ENCODE measurements at places on chromosomes 5 and 9.

- DNase-seq, result peak; percentile 51
Measured at GRCh38 chr5:14264605-14265316, 121.6 kb downstream of the TRIO start.

DNA sequence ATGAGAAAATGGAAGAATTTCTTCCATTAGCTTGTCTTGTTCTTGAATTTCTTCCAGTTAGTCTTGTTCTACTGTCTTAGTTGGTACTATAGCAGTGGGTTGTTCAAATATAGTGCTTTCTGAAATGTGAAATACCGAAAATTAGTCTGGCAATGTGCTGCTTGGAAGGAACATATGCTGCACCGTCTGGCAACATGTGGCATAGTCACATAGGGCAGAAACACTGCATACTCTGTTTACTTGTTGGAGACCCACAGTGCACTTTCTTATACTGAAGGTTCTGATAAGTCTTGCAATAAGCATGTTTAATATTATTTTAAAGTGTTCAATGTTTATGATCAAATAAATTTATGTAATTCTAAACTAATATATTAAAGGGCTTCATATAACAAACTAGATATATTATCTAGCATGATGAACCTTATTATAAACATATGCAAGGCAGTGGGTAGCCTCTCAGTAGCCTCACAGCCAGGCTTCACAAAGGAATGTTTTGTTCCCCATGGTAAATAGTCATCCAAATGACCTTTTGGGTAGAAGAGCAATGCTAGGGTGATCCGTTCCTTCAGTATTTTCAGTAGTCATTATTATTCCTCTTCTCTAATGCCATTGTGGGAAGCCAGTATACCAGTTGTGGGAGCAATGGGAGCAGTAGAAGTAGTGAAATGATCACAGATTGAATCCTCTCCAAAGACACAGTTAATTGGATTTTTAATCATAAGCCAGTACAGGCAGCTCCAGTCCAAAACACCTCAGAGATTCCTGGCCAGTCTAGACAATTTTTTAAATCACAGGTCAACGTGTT is 1106.7 kb downstream of the DTWD2 start:
- DNase-seq, result no peak

GRCh38 chr5:73497497-73498056 is 665 bp upstream of the BTF3 start:
- no peak for DNase-seq

- no peak for DNase-seq
Measured at GRCh38 chr5:150918613-150919012, 13.8 kb upstream of the ZNF300 start.

- no peak for DNase-seq
Measured at GRCh38 chr9:74610523-74611061, 113.5 kb downstream of the RORB start.

GRCh38 chr9:77533671-77534070 is 114.5 kb downstream of the GNA14 start:
- no peak for DNase-seq

DNA sequence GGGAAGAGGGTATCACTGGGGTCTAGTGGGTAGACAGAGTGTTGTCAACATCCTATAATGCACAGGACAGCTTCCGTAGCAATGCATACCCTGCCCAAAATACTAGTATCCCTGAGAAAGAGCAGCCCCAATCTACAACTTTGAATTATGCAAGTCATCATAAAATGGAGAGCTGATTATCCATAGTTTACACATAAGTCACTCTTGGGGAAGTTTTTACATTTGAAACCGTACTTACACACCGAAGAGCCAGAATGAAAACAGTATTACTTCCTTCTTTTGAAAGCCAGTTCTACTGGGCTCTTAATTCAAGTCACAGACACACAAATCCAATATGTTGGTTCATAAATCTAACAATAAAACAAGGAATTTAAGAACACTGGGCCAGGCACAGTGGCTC is 21.6 kb downstream of the RNF145 start:
- DNase-seq, result no peak

GRCh38 chr9:128245421-128246151 is 30.2 kb downstream of the GOLGA2 start:
- no peak for DNase-seq

DNA sequence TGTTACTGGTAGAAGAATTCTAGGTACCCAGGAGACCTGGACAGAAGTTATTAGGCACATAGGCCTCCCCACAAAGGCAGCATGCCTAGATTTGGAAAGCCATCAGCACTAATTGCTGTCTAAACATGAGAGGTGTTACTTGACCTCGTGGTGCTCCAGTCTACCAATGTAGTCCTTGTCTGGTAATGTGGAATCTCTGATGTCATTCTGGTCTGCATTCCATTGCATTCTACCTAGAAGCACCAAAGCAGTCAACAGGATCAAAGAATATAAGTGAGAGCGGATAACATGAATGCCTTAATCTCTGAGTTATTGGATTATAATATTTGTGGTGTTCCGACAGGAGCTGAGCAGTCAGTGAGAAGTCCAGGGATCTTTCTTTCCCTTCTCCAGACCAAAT is 175.2 kb downstream of the PSAT1 start:
- no peak for DNase-seq

- DNase-seq, result no peak
Measured at GRCh38 chr9:114289106-114289505, 33.8 kb upstream of the ORM1 start.

GRCh38 chr9:35687972-35688557 is 1.7 kb downstream of the TPM2 start:
- DNase-seq, result no peak

DNA sequence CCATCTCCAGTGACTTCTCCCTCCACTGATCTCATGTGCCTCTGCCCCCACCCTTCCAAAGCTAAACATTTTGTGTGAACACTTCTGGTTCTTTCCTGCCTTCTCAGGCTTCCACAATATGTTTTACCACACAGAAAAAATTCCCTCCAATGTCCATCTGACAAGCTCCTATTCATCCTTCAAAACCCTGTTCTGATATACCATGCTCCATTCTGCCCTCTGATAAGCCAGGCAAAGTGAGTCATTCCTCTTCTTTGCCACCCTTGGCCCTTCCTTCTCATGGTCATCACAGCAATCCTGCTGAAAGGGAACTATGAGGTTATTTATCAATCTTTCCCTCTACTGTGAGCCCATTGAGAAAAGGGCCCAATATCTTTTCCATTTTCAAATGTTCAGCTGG is 97.6 kb downstream of the BARX1 start:
- no peak for DNase-seq

GRCh38 chr9:91994422-91994821 is 44.4 kb upstream of the ROR2 start:
- no peak for DNase-seq

GRCh38 chr5:126568206-126568755 is 26.7 kb downstream of the ALDH7A1 start:
- no peak for DNase-seq

DNA sequence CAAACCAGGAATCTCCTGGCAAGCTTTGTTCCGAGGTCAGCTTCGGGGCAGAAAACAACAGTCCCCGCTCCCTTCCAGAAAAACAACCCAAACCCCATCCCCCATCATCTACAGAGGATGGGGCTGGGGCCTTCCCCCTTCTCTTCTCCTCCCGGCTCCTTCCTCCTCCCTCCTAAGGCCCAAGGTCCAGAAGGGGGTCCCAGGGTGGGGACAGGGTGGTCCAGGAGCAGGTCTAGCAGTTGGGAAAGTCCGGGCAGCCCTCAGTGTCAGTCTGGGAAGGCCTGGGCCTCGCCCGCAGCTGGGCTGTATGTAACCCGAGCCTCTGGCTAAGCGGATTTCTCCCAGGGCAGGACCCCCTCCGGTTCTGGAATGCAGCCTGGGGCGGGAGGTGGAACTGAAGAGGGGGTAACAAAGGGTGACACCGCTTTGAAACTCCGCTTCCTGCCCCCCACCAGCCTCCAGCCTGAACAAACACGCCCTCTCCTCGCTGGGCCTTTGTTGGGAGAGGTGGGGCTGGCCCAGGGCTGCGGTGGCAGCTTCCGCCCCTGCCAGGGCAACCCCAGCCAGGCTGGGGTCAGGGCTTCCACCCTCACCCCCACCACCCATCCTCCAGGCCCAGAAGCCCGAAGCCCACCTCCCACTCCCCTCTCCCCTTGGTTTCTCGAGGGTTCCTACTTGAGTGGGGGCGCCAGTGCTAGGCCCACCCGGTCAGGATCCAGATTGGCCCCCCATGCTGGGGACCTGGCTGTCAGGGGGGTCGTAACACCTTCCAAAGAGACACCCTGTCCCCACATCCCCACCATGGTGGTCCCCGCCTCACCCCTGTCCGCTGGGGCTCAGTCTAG is 63.5 kb downstream of the C9orf50 start:
- no peak for DNase-seq

DNA sequence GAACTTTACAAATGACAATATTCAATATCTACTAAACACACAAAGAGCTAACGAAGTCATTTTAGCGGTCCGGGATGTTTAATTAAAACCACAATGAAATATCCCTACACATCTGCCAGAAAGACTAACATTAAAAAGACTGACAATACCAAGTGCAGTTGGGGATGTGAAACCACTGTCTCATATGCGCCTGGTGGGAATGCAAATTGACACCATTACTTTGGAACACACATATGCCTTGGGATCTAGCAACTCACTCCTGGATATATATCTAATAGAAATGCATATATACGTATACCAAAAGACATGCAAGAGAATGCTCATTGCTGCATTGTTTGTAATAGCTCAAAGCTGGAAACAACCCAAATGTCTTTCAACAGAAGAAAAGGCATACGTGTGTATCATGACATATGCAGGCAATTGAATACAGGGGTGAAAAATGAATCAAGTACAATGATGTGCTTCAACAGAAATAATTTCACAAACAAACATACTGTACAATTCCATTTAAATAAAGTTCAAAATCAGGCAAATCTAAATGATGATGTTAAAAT is 153.3 kb downstream of the CARTPT start:
- no peak for DNase-seq

GRCh38 chr5:73902327-73903051 is 276.5 kb downstream of the ARHGEF28 start:
- no peak for DNase-seq

DNA sequence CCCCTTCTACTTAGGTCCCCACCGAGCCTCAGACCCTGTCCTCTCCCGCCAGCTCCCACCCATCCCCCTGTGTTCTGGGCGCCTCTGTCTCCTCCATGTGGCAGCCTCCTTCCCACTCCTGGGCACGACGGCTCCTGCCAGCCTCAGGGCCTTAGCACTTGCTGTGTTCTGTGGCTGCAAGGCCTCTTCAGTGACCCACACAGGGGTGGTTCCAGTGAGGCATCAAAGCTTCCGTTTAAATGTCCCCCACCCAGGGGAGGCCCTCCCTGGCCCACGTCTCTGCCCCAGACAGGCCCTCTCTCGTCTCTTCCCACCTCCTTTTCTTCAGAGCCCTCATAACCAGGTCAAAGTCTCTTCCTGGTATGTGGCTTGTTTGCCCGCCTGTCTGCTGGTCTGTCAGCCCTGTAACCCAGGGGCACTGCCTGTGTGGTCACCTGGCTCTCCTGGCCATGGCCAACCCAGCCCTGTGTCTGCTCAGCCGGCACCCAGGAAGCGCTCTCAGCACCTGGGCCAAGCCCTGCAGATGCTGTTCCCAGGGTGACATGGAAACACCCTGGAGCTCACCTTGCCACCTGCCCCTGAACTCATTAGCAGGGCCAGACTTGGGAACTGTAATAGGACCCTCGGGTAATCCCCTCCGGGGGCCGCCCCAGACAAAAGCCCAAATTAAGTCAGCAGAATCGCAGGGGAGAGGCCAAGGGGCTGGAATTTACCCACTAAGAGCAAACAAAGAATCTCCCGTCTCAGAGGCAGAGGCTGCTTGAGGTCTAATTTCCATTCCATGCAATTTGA is 33.7 kb downstream of the LHX3 start:
- DNase-seq, result no peak

- DNase-seq, result no peak
Measured at GRCh38 chr9:33129251-33129885, 37.8 kb downstream of the B4GALT1 start.

DNA sequence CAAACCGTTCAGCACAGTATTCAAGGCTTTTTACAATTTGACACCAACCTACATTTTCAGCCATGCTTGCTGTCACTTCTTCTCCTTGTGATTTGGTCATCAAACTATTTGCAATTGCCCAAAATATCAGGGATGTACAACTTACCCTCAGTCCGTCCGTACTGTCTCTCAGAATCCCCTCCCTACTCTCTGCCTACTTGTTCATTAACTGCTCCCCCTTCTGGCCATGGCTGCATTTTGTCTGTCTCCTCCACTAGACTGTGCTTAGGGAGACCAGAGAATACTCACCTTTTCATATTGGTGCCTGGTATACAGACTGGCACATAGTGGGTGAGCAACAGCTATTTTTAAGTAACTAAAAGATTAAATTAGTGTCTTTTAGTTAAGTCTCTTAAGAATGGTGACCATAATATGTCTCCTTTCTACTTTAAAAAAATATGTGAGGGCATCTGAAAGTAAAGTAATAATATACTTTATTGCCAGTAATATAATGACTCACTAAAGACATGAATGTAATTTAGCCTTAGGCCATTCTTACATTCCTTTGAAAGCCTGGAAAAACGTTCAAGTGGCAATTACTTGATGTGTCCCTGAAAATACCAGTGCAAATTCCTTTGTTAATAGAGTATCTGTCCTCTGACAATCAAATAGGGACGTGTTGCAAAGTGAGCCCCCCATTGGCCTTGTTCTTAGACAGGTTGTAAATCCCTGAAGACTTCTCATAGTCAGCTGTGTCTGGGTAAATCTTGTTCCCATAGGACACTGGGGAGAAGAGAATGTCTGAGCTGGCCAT is 27.8 kb downstream of the PRLR start:
- DNase-seq, result no peak

- no peak for DNase-seq
Measured at GRCh38 chr9:110303133-110303532, 34.5 kb downstream of the TXNDC8 start.

- DNase-seq, result no peak
Measured at GRCh38 chr5:156446526-156446925, 119.6 kb downstream of the SGCD start.

GRCh38 chr5:78162253-78162862 is 132.1 kb downstream of the AP3B1 start:
- no peak for DNase-seq

DNA sequence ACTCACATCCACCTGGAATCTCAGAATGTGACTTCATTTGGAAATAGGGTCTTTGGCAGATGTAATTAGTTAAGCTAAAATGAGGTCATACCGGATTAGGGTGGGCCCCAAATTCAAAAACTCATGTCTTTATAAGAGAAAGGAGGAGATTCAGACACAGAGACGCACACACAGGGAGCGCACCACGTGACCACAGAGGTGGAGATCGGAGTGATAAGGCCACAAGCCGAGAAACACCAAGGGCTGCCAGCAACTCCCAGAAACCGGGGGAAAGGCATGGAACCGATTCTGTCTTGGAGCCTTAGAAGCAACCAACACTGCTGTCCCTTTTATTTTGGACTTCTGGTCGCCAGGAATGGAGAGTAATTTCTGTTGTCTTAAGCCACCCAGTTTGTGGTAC is 31.8 kb upstream of the LMX1B start:
- no peak for DNase-seq

Measured in activated CD8-positive, alpha-beta memory T cell treated with anti-CD3 and anti-CD28 coated beads for 4 hours (primary cell).